Activated naive CD4-positive, alpha-beta T cell treated with anti-CD3 and anti-CD28 coated beads for 36 hours (primary cell): ENCODE measurements at places on chromosomes 7 and 10. TPM values are rescaled to one million over a fixed set of nuclear protein-coding genes. Genes with fewer than 3 reads are reported as not detected.

DNA sequence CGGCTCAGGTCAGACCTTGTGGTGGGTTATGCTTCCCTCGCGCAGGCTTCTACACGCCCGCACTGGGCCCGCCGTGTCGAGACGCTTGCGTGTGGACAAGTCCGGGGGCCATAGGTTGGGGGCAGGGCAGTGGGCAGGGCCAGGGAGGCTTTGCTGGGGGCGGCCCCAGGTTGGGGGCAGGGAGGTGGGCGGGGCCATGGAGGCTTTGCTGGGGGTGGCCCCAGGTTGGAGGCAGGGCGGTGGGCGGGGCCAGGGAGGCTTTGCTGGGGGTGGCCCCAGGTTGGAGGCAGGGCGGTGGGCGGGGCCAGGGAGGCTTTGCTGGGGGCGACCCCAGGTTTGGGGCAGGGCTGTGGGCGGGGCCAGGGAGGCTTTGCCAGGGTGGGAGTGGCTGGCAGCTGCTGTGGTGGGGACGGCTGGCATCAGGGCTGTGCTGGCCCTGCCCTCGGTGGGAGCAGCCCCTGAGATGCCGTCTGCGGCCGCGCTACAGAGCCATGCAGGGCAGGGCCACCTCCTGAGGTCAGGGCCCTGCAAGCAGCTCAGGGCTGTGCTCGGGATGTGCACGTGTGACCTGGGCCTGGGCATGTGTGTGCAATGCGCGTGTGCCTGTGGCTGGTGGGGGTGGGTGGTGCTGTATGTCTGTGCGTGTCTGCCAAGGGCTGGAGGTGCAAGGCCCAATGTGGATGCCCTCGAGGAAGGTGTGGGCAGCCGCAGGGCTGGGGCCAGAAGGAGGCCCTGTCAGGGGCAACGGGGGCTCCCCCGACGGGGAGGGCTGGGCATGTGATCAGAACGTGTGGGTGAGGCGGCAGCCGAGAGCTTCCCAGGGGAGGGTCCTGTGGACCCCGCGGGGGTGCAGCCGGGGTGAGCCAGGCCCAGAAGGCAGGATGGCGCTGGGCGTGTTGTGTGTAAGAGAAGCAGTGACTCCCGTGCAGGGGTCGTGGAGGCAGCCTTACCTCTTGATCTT lies 72.5 kb upstream of the NKX6-2 start:
- H3K36me3 ChIP-seq = no peaks in the 10 kb centered on the region
- peaks cover 6% of the 10 kb centered on the region for H3K4me1 ChIP-seq
- no peak overlapping the region for H3K27ac ChIP-seq

The PNLIP gene
- not detected for total RNA-seq

The SRGN gene
- total RNA-seq = 198 TPM

DNA sequence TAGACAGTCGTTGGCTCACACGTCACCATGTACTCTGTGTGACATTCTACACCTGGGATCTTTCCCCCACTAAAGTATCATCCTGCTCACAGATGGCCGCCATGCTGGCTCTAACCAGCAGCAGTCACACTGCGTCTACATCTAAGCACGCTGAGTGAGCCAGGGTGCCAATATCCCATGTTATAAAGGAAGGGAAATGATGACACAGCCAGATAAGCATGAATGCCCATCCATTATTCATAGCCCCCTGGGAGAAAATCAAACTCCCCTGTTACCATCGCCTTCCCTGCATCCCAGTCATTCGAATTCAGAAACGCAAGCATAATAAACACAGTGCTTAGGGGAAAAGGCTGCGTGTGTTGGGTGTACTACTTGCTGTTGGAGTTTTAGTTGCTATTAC lies 698.2 kb upstream of the AUTS2 start:
- no peak overlapping the region for H3K4me3 ChIP-seq
- no peaks in the 10 kb centered on the region for H3K27me3 ChIP-seq
- no peaks in the 10 kb centered on the region for H3K4me1 ChIP-seq
- no peaks in the 10 kb centered on the region for H3K36me3 ChIP-seq

DNA sequence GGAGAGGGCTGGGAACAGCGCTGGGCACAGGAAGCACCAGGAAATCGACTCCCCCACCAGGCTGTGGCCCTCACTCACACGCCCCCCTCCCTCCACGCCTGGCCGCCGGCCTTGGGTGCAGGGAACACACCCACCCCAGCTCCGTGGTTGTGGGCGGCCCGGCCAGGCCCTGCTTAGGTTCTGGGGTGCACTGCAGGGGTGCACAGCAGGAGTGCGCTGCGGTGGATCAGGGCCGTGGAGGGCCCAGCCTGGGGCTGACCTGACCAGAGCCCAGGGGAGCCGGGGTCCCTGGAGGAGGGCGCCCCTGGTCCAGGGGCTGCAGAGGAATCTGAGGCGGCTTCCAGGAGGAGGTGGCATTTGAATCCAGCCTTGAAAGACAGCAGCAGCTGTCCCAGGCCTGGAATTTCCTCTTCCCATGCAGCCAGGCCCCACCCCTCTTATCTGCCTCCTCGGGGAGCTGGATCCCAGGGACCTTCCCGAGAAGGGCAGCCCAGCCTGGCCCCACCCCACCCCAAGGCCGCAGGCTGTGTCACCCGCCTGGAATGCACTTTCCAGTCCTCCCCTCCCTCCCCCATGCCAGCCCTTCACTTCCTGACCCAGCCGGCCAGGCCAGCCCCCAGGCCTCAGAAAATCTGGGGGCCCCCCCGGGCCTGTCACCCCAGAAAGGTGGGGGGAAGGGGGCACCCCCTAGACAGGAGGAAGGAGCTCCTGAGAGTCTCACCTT lies 18.4 kb upstream of the PDGFA start:
- no peak overlapping the region for H3K27ac ChIP-seq
- no peak overlapping the region for H3K4me3 ChIP-seq
- H3K36me3 ChIP-seq = no peaks in the 10 kb centered on the region
- no peaks in the 10 kb centered on the region for H3K4me1 ChIP-seq

The SAMD8 gene
- total RNA-seq = 16.9 TPM

The ASAH2 gene
- total RNA-seq = 5.0 TPM

- H3K27me3 ChIP-seq = no peaks in the 10 kb centered on the region
- no peak overlapping the region for H3K4me3 ChIP-seq
- no peak overlapping the region for H3K27ac ChIP-seq
- DNase-seq = no peak
- H3K36me3 ChIP-seq = no peaks in the 10 kb centered on the region
- H3K4me1 ChIP-seq = no peaks in the 10 kb centered on the region
Measured at GRCh38 chr10:70191972-70192305, 21.6 kb upstream of the SAR1A start.

DNA sequence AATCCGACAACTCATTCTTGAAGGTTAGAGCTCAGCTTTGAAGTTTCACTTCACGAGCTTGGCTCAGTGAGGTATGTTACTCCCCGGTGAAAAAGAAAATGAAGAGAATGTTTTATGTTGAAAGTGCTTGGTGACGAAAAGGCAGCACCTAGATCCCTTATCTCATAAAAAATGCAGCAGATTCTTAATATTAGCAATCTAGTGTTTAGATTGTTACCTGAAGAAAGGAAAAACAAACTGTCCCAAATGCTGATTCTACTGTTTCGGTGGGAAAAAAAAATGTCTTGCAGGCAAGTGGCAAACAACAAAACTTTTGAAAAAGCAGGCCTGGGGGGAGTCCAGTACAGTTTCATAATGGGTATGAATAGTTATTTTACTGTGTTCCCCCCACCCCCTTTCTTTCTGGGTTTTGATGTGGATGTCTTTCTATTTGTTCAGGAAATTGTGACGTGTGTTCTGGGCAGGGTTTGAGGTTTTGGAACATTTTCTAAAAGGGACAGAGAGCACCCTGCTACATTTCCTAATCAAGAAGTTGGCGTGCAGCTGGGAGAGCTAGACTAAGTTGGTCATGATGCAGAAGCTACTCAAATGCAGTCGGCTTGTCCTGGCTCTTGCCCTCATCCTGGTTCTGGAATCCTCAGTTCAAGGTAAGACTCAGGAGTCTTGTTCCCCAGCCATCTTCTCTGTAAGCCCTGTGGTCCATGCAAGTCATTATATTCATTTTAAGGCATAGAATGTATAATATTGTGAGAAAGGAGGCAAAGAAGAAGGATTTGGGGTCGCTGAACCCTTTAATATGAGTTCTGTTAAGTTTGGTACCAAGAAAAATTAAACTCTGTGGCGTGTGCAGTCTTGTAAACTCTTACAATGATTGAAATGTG lies at the start of gene SRGN:
TSS of gene SRGN (plus strand) at position 514 of the 881 bp plus-strand sequence. CDS start at position 569, 55 bp downstream.
- peak; percentile 91 for DNase-seq
- peaks cover 59% of the 10 kb centered on the region for H3K4me1 ChIP-seq
- H3K36me3 ChIP-seq = peaks cover 30% of the 10 kb centered on the region
- no peaks in the 10 kb centered on the region for H3K27me3 ChIP-seq
- peak within 1 kb of the TSS; percentile 99 for H3K27ac ChIP-seq
- H3K4me3 ChIP-seq = peak within 1 kb of the TSS; percentile 89
